COR-L47 (cell line): ENCODE measurements at places on chromosomes 13 and 19.

GRCh38 chr13:112186091-112186490, 119.1 kb downstream of the SOX1 start:
- no peak for DNase-seq

- no peak for DNase-seq
Measured at GRCh38 chr19:19033176-19033425, 216 bp downstream of the SUGP2 start.

GRCh38 chr19:30086916-30087315, 144.9 kb downstream of the URI1 start:
- DNase-seq: no peak

- no peak for DNase-seq
Measured at GRCh38 chr19:32103541-32103940, 241.9 kb upstream of the ZNF507 start.
